ENCODE measurements at places on chromosomes 12 and 14.

GRCh38 chr12:101927036-101927435 lies 49.7 kb downstream of the DRAM1 start:
- DNase-seq: no peak

DNA sequence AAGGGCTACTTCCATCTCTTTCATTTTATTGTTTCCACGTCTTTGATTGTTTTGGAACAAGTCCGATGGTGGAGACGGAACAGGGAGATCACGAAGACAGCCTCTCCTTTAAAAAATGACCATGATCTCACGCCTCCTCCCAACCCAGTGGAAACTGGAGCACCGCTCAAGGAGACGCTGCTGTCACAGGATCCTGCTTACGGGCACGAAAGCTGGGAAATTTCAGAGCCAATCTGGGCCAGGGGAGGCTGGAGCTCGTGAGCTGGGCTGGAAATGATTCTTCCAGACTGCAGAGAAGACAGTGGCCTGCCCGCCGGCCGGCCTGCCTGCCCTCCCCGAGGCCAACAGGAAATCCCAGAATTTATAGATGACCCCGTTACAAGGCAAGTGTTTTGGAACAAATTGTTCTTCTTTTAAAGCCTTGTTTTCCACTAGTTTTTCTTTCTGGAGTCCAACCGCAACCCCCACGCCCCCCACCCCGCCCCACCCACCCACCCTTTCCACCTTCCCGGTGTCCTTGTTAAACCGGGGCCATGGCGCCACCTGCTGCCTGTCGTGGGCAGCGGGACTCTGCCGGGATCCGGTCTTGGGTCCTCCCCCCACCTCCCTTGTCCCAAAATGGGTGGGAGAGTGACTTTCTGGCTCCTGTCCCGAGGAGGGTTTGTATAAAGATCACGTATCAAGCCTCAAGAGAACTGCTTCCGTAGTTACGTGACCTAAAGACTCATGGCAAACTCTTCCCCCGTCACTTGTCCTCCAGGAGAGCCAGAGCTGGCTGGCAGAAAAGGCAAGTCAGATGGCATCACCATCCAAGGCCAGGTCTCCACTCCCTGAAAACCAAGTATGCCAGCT lies 40.3 kb downstream of the MAP1LC3B2 start:
- peak; percentile 49 for DNase-seq

DNA sequence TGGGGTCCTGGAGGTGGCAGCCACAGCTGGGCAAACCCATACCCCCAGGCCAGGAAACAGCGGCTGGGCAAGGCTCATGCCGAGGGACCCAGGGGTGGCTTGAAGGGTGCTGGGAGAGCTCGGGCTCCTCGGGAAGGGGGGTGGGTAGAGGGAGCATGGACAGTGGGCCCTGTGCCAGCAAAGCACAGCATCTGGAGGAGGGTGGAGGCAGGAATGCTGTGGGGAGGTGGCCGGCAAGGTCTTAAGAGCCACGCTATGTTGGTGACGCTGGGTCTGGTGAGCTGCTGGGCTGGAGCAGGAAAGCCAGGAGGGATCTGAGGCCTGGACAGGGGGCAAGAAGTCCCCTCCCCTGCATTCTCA lies 48.2 kb upstream of the DLK1 start:
- no peak for DNase-seq

DNA sequence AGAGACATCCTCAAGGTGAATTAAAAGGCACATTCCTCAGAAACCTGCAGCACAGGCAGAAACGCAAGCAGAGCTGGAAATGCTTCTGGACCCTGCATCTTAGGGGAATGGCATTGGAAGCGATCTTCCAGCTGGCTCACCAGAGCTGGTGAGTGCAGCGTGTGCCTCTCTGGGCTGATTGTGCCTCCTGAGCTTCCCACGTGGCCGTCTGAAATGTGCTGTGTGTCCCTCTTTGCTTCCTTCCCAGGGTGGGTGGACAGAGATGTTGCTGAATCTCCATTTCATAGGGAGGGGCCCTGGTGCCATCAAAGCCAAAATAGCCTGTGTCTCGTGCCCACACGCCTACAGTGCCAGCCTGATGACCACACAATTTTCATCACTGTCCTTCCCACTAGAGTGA lies 34.3 kb upstream of the TMEM132D start:
- DNase-seq: no peak

GRCh38 chr14:68813318-68813838 lies 20.5 kb upstream of the ZFP36L1 start:
- DNase-seq: no peak

GRCh38 chr14:46653031-46653755 lies 1.6 kb upstream of the RPL10L start:
- DNase-seq: no peak

GRCh38 chr14:105346200-105346533 lies 31.6 kb downstream of the PACS2 start:
- no peak for DNase-seq

DNA sequence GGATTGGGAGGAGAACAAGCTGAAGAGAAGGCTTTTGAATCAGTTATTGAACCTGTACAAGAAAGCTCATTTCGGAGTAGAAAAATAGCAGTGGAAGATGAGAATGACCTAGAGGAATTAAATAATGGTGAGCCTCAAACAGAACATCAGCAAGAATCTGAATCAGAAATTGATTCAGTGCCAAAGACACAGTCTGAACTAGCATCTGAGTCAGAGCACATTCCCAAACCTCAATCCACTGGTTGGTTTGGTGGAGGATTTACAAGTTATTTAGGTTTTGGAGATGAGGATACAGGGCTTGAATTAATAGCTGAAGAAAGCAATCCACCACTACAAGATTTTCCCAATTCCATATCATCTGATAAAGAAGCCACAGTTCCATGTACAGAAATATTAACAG lies 13.5 kb downstream of the MIA2 start:
- no peak for DNase-seq

- DNase-seq: no peak
Measured at GRCh38 chr12:21627924-21628323, 23.3 kb upstream of the GYS2 start.

Data from GM06990 (cell line).